ENCODE measurements at places on chromosomes 11 and 22. TPM values are rescaled to one million over a fixed set of nuclear protein-coding genes. Genes with fewer than 3 reads are reported as not detected.

SCGB1C1 gene
- total RNA-seq: not detected

KCNE3 gene
- 5.3 TPM for total RNA-seq

DENND6B gene
- total RNA-seq: 1.4 TPM

NPAS4 gene
- total RNA-seq: 2.4 TPM

BCO2 gene
- total RNA-seq: 22.1 TPM

SEPTIN3 gene
- 0.48 TPM for total RNA-seq

GTSE1 gene
- 3.4 TPM for total RNA-seq

MGAT3 gene
- 2.2 TPM for total RNA-seq

DNA sequence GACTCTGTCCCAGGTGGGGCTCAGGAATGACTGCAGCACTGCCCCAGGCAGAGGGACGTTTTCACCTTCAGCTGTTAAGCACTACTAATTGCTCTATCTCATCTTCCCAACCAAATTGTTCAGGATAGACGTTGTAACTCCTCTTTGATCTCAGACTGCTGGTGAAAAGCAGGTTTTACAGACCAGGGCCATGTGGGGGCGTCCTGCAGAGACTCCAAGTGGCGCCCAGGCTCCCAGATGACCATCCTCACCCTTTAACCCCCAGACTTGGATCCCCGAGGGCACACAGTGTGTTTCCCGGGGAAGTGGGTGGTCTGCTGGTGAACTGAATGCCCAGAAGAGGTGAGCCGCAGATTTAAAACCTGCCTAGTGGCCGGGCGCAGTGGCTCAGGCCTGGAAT is 23.9 kb downstream of the FADD start:
- no peak for DNase-seq

DNA sequence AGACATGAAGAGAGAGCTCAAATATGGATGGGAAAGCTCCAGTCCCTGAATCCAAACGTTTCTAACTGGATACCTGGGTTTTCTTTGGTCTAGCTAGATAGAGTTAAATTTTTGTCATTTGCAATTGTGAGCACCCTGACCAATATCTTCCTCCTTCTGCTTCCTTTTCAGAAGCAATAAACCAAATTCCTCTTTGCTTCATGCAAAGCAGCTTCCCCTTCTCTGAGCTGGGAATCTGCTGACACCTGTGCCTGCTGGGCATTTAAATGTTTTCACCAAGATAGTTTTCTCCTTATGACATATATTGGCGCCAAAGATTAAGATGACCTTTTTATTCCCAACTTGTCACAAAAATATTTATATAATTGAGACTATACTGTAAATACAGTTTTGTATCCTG is 27.9 kb upstream of the PAK1 start:
- DNase-seq: peak; percentile 18

DNA sequence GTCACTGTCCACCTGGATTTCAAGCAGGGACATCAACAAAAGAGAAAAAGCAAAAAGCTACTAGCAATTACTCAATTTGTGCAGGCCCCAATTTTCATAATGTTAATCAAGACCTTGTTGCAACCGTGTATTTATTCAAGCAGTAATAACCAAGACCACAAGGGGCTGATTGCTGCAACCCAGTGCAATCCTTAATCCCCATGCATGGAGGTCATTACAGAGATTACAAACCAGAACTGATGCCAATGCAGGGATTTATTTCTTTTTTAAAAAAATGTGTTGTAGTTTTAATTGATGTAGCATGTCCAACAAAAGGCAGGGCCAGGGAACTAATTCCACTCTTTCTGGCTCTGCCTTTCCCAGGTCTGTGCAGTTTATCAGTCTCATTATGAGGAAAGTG is 18.4 kb downstream of the TECTA start:
- no peak for DNase-seq

- DNase-seq: no peak
Observed at GRCh38 chr11:128471138-128471661, 116.2 kb downstream of the ETS1 start.

DNA sequence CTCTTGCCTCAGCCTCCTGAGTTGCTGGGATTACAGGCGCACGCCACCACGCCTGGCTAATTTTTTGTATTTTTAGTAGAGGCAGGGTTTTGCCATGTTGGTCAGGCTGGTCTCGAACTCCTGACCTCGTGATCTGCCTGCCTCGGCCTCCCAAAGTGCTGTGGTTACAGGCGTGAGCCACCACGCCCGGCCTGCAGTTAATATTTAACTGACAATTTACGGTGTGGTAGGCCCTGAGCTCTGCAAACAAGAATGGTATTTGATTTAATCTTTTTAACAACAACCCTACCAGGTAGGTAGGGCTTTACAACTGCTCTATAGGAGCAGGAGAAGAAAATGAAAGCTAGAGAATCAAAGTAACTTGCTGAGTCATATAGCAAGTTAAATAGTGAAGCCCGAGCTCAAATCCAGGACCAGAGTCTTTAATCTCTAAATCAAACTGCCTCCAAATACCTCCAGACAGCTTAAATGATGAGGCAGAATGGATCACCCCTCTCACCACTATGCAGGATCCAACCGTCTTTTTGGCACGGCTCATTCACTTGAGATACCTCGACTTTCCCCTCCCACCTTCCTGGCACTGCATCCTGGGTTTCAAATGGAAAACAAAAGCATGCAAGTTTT is 9.4 kb downstream of the UEVLD start:
- DNase-seq: no peak

DNA sequence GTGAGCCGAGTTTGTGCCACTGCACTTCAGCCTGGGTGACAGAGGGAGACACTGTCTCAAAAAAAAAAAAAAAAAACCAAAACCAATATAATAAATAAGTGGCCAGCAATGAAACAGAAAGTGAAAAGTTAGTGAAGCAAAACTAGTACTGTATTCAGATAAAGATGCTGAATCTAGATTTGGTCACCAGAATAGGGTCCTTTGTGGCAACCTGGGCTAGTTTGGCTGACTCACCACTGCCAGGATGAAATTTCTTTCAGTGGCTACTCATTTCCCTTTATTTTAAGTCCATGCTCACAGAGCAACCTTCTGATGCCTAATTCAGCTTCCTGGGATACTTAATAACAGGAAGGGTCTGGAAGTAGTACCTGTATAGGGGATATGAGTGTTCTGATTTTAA is 26.0 kb downstream of the LIMK2 start:
- DNase-seq: no peak

- DNase-seq: no peak
Observed at GRCh38 chr11:68988491-68988890, 7.7 kb upstream of the MRGPRD start.

DNA sequence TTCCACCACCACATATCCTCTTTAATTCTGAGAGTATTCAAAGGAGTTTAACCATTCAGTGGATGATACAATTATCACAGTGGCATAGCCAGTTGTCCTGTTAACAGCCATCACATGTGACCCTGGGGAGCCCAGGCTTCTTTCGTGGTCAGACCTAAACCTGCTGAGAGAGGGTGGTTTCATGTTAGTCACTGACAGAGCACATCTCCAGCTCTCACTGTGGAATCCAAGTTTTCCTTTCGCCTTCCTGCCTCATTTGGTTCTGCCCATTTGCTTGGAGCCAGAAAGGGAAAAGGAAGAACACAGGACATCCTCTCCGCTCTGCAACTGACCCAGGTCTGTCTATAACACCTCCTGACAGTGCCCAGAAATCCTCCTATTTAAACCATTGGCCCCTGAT is 60.4 kb downstream of the MCHR1 start:
- DNase-seq: no peak

DNA sequence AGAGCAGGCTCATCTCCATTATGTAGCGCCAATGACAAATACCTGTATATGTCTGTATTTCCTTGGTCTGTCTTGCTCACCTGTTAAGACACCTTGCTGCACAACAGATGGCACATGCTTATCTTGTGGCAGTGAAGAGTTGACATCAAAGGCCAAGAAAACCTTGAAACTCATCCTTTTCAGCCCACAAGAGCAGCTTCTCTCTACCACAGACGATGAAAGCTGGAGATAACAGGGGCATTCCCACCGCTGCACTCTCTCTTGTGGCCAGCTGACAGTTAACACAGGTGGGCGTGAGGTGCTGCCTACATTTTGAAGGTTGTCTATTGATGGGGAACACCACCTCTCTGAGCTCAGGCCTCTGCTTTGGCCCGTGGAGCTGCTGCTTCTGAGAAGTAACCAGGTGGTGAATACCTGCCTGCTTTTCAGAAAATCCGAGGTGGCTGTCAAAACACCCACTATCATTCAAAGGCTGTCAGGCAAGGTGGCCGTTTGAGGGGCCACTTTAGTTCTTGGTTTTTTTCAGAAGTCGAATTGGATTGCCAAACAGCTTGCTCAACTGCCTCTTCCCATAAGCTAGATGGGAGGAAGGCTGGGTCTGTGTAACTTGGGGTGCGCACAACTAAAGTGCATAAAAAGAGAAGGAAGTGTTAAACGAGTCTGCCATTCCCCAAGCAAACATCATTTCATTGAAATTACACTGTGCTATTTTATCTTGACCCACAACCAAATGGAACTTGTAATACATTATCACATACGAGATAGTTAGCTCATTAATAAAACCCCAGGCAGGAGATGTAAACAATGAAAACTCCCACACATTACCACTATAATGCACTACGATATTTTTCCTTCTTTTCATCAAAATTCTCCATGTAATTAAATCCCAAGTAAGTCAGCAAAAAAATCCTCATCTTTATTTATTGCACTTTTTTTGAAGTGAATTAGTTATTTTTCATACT is 87.1 kb upstream of the RAG2 start:
- no peak for DNase-seq

- DNase-seq: peak; percentile 82
Observed at GRCh38 chr22:50399751-50400331, 56.7 kb downstream of the PPP6R2 start.

GRCh38 chr11:12856338-12856737 is 152.8 kb upstream of the RASSF10 start:
- DNase-seq: no peak

- peak; percentile 84 for DNase-seq
Observed at GRCh38 chr22:27135031-27135981, 477.9 kb downstream of the MIAT start.

DNA sequence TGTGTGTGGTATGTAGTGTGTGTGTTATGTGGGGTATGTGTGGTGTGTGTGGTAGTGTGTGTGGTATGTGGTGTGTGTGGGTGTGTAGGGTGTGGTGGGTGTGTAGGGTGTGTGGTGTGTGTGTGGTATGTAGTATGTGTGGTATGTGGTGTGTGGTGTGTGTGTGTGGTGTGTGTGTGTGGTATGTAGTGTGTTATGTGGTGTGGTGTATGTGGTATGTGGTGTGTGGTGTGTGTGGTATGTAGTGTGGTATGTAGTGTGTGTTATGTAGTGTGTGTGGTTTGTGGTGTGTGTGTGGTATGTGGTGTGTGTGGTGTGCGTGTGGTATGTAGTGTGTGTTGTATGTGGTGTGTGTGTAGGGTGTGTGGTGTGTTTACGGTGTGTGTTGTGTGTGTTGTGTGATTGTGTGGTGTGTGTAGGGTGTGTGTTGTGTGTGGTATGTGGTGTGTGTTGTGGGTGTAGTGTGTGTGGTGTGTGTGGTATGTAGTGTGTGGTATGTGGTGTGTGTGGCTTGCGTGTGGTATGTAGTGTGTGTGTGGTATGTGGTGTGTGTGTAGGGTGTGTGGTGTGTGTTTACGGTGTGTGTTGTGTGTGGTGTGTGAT is 4.2 kb upstream of the PPP6R2 start:
- no peak for DNase-seq

DNA sequence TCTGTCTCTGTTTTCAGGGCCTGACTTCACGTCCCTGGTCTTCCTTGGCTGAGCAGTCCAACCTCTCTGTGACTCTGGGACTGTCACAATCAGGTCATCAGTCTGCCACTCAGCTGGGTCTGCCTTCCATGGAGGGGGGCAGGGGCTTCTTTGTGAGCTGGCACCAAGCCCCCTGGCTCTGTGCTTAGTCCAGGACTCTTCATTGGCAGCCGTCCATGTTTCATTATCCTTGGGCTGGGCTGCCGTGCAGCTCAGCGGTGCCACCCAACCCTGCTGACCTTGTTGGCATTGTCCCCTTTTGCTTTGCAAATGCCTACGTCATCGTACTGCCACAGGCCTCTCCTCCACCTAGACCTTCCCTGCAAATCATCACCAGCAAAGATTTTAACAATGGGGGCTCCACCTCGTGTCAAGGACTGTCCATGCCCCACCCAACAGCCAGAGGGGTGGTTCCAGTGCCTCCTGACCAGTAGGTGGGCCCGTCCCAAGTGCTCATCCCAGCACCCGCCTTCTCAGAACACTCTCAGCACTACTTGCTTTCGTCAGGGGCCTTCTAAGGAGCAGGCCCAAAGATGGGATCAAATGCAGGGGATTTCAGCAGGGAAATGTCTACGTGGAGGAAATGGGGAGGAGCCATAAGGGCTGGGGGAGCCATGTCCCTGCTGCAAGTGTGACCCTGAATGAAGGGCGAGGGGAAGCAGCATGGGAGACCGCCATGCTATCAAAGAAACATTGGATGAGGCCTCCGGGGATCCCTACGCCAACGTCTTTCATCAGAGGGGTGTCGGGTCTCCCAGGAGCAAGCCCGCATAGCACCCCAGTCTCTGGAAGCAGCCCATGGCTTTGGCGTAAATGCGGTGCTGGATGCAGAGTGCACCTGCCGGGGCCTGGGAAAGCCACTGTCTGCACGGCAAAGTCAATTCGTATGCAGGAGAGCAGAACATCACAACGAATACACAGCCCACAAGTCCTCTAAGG is 18.2 kb downstream of the KRTAP5-6 start:
- no peak for DNase-seq

- no peak for DNase-seq
Observed at GRCh38 chr11:26676641-26677040, 45.2 kb downstream of the SLC5A12 start.

DNA sequence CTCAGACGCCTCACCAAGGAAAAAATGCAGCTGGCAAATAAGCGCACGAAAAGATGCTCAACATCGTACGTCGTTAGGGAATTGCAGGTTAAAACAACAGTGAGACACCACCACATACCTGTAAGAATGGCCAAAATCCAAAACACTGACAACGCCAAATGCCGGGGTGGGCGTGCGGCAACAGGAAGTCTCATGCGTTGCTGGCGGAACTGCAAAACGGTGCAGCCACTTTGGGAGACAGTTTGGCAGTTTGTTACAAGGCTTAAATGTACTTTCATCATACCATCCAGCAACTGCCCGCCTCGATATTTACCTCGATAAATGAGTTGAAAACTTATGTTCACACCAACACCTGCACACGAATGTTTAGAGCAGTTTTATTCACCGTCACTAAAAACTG is 7.5 kb upstream of the CTSD start:
- DNase-seq: no peak

GRCh38 chr11:15275141-15275540 is 160.4 kb downstream of the INSC start:
- no peak for DNase-seq

GRCh38 chr11:20672575-20672974 is 3.2 kb downstream of the NELL1 start:
- DNase-seq: no peak

- DNase-seq: no peak
Observed at GRCh38 chr11:2702771-2703362, 3.1 kb upstream of the KCNQ1OT1 start.

GRCh38 chr11:46778416-46778815 is 59.4 kb downstream of the F2 start:
- DNase-seq: no peak
